ENCODE measurements at places on chromosomes 7 and 10. TPM values are rescaled to one million over a fixed set of nuclear protein-coding genes. Genes with fewer than 3 reads are reported as not detected.

Gene CLCN1
- total RNA-seq: 0.21 TPM

Gene SEMA3C
- total RNA-seq: 9.7 TPM

Gene FGFBP3
- 0.84 TPM for total RNA-seq

Gene LRRN3
- 3.8 TPM for total RNA-seq

Gene GNGT1
- total RNA-seq: not detected

Gene VENTX
- 2.0 TPM for total RNA-seq

Gene PI4K2A
- total RNA-seq: 29.0 TPM

Gene ITPRID1
- total RNA-seq: 0.73 TPM

Gene FAM3C
- 24.9 TPM for total RNA-seq

Gene CYP3A7
- not detected for total RNA-seq

Gene TBX20
- 0.42 TPM for total RNA-seq

Gene EVX1
- not detected for total RNA-seq

Gene C10orf95
- 0.10 TPM for total RNA-seq

Gene KCNH2
- 0.94 TPM for total RNA-seq

Gene NPC1L1
- total RNA-seq: not detected

Gene HNRNPA2B1
- total RNA-seq: 240 TPM
